ENCODE measurements at places on chromosomes 1 and 21.

DNA sequence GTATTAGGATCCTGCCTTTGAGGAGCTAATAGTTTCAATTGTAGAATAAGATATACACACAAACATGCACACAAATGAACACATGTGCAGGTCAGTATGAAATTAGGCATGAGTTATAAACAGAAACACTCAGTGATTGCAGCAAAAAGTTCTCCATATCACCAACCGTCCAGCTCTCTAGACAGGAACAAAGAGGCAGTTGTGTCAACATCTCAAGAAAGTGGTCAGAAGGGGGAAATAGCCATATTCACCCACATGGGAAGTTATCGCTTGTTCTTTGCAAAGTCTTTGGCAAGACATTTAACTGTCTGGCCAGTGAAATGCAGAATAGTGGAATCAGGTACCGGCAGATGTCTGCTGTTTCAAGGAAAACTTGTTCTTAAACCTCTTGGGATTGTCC, 29.4 kb upstream of the PIGC start:
- DNase-seq: no peak

- DNase-seq: peak; percentile 40
Measured at GRCh38 chr1:150233359-150234308, 2.3 kb downstream of the ANP32E start.

DNA sequence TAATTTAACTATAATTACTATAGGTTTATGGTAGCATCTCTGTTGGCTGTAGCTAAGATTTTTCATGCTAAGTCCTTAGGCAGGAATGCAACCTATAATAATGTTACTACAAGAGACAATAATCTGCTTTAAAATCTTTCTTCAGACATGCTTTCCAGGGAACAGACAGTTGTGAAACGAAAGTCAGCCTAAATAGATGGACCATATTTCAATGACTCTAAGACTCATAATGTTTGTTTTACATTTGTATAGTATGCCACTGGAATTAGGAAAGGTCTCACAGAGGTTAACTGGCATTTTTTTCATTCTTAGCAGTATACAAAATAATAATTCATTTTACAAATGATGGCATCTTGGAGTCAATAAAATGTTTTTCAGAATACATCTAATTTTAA, 8.1 kb downstream of the RERE start:
- no peak for DNase-seq

- no peak for DNase-seq
Measured at GRCh38 chr1:43383449-43383848, 6.2 kb downstream of the MED8 start.

DNA sequence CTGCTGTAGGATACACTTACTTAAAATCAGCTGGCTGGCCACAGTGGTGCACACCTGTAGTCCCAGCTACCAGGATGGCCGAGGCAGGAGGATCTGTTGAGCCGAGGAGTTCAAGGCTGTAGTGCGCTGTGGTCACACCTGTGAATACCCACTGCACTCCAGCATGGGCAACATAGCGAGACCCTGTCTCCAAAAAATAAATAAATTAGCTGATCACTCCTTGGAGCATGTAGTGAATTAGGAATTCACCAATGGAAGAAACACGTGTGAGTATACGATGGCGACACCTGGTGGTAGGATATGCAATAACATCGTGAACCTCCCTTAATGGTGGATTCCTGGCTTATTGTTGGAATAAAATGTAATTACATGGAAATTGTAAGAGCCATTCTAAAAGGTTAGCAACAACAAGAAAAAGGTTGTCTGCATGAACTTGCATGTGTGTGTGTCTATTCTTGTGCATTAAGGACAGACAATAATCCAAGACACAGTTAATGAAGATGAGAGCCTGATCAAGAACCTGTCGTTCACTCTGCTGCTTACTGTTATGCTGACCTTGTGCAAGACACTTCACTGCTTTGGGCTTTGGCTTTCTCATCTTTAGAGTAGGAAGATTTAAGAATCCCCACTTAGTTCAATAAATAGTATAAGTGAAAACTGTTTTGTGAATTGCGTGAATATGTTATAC, 38.6 kb upstream of the COX20 start:
- DNase-seq: peak; percentile 71
